ENCODE measurements at places on chromosomes 2 and 18.

DNA sequence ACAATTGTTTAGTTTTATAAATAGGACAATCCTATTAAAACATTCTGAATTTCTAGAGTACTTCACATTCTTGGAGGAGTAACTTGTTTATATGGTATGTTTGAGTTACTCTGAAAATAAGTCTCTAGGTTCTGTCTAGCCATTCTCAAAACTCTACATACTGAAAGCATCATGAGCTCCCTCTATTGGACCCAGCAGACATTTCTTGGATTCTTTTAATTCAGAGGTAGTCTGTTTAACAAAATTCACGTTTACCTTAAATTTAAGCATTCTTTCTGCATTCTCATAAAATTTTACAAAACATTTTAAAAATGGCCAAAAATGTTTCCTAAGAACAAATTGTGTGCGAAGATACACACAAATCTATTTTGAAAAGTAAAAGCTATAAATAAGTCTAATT, 15.3 kb downstream of the SP9 start:
- DNase-seq, result no peak

- peak; percentile 6 for DNase-seq
These were observed at the start of gene CRYGC for GRCh38 chr2:208129744-208130711. Gene CRYGC, minus strand, starts transcription at chr2:208129828. Its CDS starts 36 bp downstream, at chr2:208129792.

DNA sequence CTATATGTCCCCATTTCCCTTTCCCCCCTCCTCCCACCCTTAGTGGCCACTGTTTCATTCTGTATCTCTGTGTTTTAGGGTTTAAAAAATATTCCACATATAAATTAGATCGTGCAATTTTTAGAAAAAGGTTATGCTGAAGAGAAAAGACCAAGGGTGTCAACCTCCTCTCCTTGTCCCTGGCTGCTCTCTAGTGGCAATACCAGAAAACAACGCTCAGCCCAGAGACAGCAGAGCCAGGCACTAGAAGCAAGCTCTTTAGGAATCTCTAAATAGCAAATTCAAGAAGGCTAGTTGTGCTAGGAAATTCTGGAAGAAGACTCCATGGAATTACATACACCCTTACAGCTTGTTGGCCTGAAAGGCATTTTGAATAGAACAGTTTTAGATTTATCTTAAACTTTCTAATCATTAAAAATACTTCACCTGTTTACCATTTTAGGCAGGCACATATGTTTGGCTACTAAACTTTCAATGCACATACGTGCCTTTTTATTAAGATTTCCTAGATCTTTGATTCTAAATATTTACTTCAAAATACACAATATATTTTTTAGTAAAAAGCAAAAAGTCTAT, 35.1 kb upstream of the RASGRP3 start:
- peak; percentile 76 for DNase-seq

- no peak for DNase-seq
These were observed 27.9 kb downstream of the WDR33 start for GRCh38 chr2:127783101-127783500.

- DNase-seq, result no peak
These were observed at the start of gene B3GNT7 for GRCh38 chr2:231395188-231396057. Gene B3GNT7, plus strand, starts transcription at chr2:231395710. Its CDS starts 94 bp downstream, at chr2:231395804.

GRCh38 chr2:241161646-241162281, 11.5 kb downstream of the PPP1R7 start:
- peak; percentile 60 for DNase-seq

DNA sequence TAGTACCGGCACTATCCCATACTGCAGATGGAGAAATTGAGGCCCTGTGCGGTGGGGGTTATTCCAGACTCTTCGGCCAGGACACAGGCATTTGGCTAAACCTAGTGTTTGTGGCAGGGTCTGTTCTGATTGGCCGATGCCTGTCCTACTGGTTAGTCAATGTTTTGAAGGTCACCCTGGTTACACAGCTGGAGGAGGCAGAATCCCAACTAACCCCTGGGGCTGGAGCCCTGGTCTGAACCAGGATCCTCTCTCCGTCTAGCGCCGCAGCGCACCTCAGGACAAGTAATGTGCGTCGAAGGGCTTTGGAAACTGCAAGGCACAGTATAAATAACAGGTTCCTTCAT, 19.4 kb downstream of the TEX44 start:
- peak; percentile 60 for DNase-seq

DNA sequence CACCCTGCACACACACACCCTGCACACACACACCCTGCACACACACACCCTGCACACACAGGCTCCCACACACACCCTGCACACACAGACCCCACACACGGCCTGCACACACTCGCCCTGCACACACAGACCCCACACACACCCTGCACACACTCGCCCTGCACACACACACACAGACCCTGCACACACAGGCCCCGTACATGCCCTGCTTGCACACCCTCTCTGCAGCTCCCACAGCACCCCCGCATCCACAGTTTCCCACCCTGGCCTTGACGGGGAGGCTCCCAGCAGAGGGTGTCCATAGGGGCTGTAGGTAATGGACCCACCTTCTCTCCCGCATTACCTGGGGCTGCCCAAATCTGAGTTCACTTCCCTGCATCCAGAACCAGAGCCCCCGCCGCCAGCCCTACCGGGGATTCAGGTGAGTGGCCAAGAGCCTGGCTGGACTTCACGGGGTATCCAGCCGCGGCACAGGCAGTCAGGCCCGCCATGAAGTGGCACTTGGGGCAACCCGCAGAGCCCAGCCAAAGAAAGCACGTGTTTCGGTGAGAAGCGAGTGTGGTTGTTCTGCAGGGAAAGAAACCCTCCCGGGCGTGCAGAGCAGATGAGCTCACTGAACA, 88.6 kb upstream of the GPC1 start:
- no peak for DNase-seq

GRCh38 chr18:42458226-42458625, 503.2 kb downstream of the PIK3C3 start:
- no peak for DNase-seq

- no peak for DNase-seq
These were observed 51.1 kb upstream of the SLC66A3 start for GRCh38 chr2:11103984-11104793.

- no peak for DNase-seq
These were observed 14.5 kb upstream of the MAT2A start for GRCh38 chr2:85524336-85524908.

GRCh38 chr2:147204102-147204501, 640.7 kb upstream of the ACVR2A start:
- DNase-seq, result peak; percentile 79

GRCh38 chr18:32735781-32736180, 37.0 kb downstream of the KLHL14 start:
- DNase-seq, result peak; percentile 70

GRCh38 chr18:44840058-44840790, 159.5 kb downstream of the SETBP1 start:
- DNase-seq, result peak; percentile 75

- DNase-seq, result peak; percentile 93
These were observed 2.3 kb upstream of the PLEKHH2 start for GRCh38 chr2:43634604-43635306.

GRCh38 chr2:179682756-179683155, 178.7 kb downstream of the ZNF385B start:
- no peak for DNase-seq

GRCh38 chr2:69582582-69583176, 60.9 kb downstream of the AAK1 start:
- DNase-seq, result no peak

DNA sequence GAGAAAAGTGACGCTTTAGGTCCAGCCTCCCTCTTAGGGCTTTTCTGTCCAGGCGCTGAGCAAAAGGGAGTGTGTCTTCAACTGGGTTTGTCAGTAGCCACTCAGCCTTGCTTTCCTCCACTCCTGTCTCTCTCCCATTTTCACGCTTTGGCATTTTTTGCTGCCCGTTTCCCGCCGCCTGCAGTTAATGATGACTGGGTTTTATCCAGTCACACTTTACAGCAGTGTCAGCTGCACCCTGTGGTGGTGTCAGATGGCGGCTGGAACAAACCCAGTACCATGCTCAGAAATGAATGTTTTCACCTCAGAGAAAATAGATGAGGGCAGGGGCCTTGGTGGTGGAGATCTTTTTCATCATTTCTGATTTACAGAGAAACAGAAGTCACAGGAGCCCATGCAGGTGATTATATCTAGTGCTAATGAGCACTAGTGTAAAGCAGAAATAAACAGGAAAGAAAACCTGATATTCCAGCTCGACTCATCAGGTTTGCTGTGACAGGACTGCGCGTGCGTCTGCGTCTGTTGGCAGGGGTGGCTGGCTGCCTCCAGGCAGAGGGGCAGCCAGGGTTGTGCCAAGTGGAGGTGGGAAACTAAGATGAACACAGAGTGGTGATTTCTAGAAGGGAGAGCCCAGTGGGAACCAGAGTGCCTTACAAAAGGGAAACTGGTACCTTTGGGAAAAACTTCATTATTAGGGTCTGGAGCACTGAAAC, 139.9 kb downstream of the TANC1 start:
- no peak for DNase-seq

GRCh38 chr2:144834998-144835633, 315.2 kb upstream of the ZEB2 start:
- peak; percentile 81 for DNase-seq

DNA sequence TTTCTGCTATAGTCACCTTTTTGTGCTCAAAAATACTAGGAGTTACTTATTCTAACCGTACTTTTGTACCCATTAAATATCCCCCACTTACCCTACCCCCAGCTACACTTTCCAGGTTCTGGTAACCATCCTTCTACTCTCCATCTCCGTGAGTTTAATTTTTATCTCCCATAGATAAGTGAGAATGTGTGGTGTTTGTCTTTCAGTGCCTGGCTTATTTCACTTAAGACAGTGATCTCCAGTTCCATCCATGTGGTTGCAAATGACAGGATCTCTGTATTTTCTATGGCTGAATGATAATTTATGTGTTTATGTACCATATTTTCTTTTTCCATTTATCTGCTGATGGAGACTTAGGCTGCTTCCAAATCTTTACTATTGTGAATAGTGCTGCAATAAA, 323.3 kb downstream of the ZNF804A start:
- DNase-seq, result no peak

GRCh38 chr2:11850082-11850481, 103.7 kb downstream of the LPIN1 start:
- no peak for DNase-seq

GRCh38 chr2:148560496-148560895, 84.1 kb upstream of the EPC2 start:
- DNase-seq, result peak; percentile 6

DNA sequence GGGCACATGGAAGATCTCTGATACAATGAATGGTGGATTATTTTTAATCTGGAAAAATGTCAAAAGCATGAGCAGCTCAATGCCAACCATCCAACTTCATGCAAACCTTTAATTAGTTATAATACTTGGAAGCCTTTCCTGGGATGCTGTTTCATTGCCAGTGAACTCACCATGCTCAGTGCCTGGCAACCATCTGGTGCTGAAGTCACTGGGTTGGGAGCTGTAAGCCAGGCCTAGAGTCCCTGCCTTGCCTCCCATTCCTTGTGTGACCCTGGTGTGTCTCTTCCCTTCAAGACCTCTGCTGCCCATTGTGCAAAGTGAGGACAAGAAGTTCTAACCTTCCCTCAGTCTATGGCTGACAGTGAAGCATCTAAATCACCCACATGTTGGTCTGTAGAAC, 458.7 kb downstream of the RNF144A start:
- no peak for DNase-seq

DNA sequence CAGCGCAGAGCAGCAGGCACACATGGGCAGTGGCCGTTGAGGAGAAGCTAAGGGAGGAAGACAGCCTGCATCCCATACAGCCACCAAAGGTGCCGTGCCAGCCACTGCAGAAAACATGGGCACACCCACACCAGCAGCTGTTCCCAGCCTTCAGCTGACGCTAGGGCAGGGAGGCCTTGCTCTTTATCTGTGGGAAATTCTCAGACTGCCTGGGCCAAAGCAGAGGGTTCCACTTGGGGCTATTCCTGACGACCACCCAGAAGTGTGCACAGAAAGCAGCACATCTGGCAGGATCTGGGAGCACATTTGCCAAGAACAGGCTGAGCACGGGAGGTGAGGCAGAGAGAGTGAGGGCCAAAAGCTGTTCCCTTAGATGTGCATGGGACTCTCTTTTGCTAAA, 101.3 kb upstream of the SOX11 start:
- no peak for DNase-seq

DNA sequence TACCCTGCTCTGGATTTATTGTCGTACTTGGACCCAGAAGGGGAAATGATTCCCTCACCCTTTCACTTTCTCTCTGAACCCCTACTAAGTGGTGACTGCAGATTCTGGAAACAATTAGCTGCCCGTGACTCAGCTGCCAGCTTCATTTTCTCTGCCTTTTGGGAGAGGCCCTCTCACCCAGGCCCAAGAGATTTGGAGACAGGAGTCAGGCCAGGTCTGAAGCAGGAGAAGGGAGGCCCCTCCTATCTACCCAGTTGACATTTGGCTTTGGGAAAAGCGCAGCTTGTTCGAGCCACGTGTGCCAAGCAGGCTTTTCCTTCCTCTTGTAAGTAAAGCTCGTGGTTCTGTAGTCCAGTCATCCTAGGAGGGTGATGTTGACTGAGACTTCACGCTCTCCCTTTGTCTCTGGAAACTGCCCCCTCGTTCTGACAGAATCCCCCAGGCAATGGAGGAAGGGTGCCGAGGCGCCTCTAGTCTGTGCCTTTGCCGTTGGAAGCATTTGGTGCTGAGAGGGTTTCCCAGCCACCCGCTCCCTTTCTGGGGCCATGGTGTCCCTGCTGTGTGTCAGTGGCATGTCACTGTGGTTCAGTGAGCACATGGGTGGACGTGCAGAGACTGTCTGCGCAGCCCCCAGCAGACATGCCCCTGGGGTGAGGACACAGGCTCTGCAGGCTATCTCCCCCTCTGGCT, 8.6 kb downstream of the OXER1 start:
- DNase-seq, result peak; percentile 51

- peak; percentile 84 for DNase-seq
These were observed 282.4 kb downstream of the MEIS1 start for GRCh38 chr2:66717218-66717905.

DNA sequence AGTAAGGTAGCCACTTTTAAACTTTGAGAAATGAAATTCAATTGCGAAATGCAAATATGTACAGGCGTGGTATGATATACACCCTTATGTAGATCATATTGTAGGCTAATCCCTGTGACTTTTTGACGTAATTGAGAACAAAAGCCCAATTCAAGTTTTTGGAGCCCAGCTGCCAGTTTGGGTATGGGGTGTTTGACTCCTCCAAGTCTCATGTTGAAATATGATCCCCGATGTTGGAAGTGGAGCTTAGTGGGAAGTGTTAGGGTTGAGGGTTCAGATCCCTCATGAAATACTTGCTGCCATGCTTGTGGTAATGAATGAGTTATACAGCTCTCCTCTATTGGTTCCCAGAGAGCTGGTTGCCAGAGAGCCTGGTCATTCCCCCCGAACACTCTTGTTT, 1666.8 kb downstream of the SUCLG1 start:
- DNase-seq, result no peak

GRCh38 chr2:49714454-49714853, 560.1 kb upstream of the FSHR start:
- no peak for DNase-seq

DNA sequence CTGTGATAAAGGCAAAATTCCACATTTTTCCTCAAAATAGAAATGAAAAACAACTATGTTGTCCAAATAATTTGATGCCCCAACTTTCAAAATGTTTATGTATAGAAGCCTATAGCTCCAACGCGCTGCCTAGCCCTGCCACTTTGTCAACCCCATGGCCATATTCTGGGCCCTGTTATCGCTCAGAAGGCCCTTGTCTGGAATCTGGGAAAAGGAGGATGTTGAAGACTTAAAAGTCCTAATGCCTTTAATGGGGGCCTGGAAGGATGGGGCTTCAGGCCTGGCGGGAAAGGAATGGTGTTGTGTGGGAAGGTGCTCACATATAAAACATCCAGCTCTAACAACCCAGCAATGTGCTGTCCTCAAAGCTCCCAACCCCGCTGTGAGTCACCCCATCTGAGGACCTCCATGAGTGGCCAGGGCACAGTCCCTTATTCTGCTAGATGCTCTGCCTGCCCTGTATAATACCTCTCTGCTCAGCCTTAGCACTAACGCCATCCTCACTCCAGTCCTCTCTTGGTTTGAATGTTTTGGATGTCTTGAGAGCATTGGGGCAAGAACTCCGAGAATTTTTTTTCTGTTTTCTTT, 86.0 kb downstream of the ACSL3 start:
- no peak for DNase-seq

Measured in fibroblast of upper back skin (primary cell).